ENCODE measurements at places on chromosomes 5 and 9.

- no peak for DNase-seq
Measured at GRCh38 chr5:140312067-140312790, 9.3 kb upstream of the PFDN1 start.

GRCh38 chr5:53114988-53115387, 5.4 kb upstream of the MOCS2 start:
- DNase-seq = no peak

DNA sequence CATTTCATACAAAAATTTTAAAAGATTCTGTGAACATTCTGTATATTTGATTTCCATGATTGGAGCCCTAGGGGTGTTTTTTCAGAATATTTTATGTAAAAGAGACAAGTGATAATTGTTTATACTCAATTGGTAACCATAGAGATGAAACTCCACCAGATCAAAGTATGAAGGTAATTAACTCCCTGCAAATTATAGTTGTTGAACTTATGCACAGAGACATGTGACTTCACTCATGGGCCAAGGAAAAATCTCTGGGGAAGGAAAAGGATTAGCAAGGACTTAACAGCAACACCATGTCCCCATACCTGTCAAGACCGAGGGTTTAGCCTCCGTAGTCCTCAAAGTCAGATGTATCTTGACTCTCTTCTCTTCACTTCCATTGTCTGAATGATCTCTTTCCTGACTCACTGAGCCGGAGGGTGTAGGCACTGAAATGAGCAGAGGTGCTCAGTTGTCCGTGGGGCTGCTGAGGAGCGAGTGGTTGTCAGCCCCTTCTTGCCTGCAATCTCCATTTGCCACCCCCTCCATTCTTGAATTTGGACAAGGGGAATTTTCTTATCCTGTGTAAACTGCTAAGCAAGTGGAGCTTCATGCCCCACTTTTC, 17.5 kb upstream of the CXCL14 start:
- DNase-seq = no peak

- no peak for DNase-seq
Measured at GRCh38 chr5:1163879-1164278, 37.5 kb upstream of the SLC6A19 start.

- no peak for DNase-seq
Measured at GRCh38 chr9:98607152-98607551, 101.6 kb downstream of the GABBR2 start.

DNA sequence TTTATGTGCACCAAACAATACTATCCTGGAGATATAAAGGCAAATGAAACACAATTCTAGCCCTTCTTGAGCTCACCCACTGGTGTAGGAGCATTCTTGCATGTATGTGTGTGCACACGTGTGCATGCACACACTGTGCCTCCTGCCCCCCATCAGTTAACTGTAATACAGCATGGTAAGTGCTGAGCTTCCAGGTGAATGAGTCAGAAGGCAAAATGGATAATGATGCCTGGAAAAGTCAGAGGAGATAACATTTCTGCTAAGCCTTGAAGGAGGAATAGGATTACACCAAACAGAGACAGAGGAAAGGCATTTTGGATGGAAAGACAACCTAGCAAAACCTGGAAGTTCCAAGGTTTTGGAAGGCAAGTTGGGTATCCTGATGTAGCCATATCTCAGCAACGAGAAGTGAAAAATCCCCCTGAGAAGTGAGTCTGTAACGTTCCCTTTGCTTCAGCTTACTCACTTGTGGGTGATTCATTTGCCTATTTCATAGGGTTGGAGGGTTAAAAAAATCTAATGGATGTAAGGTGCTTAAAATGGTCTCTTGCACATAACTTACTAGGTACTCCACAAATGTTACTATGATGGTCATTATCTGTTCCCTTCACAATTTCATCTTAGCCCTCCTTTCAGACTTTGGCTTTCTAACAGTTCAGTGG, 101.4 kb upstream of the STC2 start:
- no peak for DNase-seq

DNA sequence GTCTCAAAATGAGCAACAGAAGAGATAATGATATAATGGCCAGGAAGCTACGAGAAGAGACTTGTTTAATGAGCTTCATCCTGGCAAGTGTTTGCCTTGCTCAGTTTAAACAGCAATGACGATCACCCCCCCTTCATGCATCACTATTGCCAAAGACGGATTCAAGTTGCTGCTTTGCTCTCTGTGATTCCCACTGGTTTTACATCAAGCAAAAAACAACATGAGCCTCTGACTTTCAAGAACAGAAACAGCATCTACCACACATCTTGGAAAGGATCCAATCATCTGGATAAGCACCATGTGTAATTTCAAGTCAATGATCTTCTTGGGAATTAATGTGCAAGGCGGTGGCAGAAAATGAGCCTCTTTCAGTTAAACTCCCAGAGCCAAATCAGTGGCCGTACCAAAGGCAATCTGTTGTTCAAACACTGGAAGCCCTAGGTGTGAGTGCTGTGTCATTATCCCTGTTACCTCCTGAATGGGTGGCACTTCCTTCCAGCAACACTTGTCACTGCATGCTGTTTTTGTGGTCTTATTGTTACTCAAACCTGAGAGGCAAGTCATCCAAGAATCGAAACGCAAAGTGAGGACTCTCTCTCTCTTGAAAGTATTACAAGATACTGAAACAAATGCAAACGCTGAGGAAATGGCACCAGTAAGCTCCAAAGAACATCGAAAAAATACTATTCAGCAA, 72.8 kb downstream of the MED27 start:
- no peak for DNase-seq

- DNase-seq = no peak
Measured at GRCh38 chr5:125836256-125836655, 587.0 kb upstream of the GRAMD2B start.

- no peak for DNase-seq
Measured at GRCh38 chr5:139110526-139111168, 87.5 kb downstream of the SIL1 start.

DNA sequence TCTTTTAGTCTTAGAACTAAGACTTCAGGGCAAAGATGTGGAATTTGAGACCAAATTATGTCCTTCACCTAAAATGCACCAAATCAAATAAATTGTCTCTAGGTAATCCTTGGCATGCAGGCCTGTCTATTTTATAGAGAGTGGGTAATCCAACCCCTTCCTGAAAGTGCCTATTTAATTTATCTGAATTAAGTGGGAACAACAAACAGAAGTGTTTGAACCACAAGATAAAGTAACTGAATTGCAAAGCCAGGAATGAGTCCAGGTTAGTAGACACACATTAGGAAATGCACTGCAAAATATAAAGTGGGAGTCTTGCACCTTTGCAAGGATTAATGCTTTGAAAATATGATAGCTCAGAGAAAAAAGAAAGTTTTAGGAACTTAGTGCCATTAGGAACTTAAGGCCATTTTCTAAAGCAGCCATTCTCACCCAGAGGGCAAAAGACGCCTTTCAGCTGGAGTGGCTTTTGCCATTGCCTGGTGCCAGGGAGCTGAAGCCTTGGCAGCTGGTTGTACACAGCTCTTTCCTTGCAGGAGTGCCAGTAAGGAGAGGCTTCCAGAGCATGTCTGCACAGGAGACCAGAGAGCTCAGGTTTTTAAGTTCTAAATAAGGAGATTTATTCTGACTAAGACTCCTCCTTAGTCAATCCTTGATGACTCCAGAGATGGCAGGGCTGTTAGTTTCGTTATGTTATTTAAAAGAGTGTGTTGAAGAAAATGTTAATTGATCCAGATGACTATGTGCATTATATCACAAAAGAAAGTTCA, 151.7 kb upstream of the ELL2 start:
- no peak for DNase-seq

DNA sequence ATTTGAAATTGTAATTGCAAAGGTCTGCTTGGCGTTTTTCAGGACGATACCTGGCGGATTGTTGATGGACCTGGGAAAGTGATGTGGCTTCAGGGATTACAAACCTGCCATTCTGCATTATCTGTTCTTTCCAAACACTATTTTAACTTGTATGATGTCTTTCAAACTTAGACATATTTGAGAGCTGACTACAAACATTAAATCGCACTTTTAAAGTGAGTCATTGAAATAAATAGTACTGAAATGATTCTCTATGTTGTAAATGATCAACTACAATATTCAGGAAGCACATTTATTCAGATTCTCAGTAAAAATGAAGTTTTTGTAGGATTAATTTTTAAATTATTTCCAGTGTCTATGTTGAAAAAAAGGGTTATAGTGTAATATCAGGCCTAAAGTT, 32.3 kb upstream of the TMEM171 start:
- DNase-seq = no peak

GRCh38 chr5:150272531-150272930, 17.0 kb downstream of the CAMK2A start:
- no peak for DNase-seq

DNA sequence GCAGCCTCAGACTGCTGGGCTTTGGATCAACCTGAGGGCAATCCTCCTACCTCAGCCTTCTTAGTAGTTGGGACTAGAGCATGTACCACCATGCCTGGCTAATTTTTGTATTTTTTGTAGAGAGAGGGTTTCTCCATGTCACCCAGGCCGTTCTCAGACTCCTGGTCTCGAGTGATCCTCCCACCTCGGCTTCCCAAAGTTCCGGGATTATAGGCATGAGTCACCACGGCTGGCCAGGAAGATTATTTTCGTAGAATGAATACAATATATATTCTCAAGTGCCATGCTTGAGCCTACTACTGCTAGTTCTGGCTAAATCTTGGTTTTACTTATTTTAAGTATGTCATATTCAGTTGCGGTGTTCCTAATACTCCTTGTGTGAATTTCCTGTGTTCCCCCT, 88.2 kb upstream of the CLINT1 start:
- no peak for DNase-seq

GRCh38 chr9:136560586-136560985, 14.7 kb upstream of the NOTCH1 start:
- no peak for DNase-seq

DNA sequence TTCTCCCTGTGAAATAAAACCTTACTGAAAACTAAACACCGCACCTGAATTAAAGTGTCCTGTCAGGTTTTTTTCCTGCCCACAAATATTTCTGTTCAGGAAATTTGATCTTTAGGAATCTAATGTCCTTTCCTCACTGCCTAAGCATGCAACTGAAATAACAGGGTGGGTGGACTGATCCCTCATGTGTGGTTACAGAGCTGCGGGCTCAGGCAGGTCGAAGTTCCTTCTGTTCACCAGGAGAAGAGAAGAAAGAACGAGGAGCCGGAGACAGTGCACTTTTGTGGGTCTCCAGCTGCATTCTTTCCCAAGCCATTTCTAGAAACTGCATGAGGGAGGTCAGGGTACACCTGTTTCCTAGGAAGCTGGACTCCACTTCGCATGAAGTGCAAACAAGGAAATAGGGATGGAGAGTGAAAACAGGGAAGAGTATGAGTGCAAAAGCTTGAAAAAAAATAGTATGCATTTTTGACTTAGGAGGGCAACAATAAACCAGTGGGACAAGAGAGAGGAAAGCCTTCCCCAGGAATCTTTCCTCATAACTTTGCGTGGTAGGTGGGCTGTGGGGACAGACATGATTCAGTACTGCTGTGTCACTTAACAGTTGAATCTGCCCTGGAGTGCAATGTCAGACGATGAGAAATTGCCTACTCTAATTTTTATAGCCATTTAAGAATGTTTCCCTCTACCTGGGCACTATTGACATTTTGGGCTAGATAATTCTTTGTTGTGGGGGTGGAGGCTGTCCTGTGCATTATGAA, 60.3 kb downstream of the GCNT1 start:
- DNase-seq = no peak

GRCh38 chr9:26463837-26464236, 428.8 kb downstream of the CAAP1 start:
- DNase-seq = no peak

GRCh38 chr5:100311806-100312205, 223.4 kb upstream of the FAM174A start:
- DNase-seq = no peak

- no peak for DNase-seq
Measured at GRCh38 chr9:91162311-91162710, 199.4 kb downstream of the AUH start.

DNA sequence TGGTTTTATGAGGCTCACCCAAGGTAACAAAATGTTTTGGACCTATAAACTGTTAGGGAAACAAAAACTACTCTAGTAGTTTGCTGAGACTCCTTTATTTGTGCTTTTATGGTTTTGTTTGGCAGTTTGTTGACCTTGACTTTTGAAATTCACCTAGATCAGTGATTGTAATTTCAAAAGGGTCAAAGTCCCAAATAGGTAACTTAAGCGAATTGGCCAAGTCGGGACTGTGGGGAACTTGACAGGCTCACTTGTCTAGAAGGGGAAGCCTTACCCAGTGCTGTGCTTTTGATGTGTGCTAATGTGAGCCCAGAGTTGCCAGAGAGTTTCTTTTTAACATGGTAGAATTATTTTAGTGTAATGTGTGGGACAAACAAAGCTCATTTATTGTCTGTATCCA, 87.2 kb upstream of the SGCD start:
- no peak for DNase-seq

DNA sequence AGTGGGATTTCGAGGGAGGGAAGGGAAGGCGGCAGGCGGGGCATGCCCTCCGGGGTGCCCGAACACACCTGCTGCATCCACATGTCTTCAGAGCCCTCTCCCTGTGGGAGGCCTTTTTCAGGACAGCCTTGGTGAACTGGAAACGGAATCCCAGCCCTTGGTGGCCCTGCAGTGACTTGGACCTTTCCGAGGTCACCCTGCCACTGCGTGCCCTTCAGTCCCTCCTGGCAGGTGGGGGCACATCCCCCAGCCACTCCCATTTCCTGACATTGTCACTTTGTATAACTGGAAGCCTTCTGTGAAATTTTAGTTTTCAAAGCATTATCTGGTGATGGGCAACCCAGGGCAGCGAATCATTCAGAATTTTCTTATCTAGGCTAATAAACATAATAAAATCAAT, 11.0 kb upstream of the AHRR start:
- DNase-seq = no peak

GRCh38 chr9:123834889-123835562, 94.9 kb downstream of the DENND1A start:
- DNase-seq = no peak

- DNase-seq = no peak
Measured at GRCh38 chr5:15600035-15600434, 100.1 kb downstream of the FBXL7 start.

DNA sequence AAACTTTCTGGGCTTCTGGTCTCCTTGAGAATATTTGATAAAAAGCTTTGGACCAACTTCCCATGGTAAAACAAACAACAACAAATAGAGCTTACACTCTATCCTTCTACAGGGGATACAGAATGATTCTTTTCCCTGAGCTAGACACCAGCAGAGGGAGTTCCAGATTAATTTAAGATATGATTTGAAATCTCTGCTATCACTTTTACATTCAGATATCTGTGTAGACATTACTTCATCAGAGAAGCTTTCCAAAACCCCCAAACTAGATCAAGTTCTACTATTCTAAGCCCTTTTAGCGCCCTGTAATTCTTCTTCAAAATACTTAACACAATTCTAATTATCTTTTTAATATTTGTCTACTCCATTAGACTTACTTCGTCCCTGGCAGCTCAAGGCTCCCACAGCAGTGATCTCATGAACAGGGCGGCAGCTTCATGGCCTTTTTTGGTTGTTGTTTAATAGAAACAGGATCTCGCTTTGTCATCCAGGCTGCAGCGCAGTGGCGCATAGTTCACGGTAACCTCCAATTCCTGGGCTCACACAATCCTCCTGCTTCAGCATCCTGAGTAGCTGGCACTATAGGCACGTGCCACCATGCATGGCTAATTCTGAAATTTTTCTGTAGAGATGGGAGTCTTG, 955 bp upstream of the GALNT12 start:
- DNase-seq = no peak
